ENCODE measurements at places on chromosomes 16 and 17. TPM values are rescaled to one million over a fixed set of nuclear protein-coding genes. Genes with fewer than 3 reads are reported as not detected.

DNA sequence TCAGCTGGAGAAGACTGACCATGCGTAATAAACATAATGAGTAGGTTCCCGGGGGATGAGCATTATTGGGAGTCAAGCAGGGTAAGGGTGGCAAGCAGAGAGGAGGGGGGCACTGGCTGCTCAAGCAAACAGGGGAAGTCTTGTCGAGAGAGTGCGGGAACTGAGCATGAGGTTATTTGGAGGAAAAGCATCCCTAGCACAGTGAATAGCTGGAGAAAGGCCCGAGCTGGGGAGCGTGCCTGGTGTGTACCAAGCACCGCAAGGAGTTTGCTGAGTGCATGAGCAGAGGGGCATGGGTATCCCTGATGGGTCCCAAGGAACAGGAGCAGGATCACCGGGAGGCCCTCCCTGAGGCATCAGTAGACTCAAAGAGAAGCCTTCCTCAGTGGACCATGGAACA is 17.2 kb downstream of the CYTH1 start:
- H3K36me3 ChIP-seq, result no peaks in the 10 kb centered on the region
- H3K27me3 ChIP-seq, result no peaks in the 10 kb centered on the region
- H3K4me3 ChIP-seq, result no peak overlapping the region
- DNase-seq, result no peak

DNA sequence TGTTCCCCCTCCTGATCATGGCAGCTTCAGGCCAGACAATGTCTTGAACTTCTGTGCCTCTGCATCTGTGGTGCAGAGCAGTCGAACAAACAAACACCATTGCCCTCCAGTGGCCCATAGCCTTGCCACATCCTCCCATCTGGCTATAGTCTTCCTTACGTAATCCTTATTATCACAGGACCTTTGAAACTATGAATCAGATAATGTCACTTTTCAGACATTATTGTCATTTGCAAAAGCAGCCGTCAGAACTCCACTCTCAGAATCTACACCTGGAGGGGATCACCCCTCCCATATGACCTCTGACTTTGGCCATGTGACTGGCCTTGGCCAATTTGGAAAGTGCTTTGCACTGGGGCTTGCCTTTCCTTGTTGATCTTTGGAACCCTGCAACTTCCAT is 387.3 kb downstream of the MAF start:
- peaks cover 3% of the 10 kb centered on the region for H3K4me1 ChIP-seq
- no peaks in the 10 kb centered on the region for H3K27me3 ChIP-seq
- no peak overlapping the region for H3K4me3 ChIP-seq
- no peak for DNase-seq

GRCh38 chr17:61345825-61346666 is 53.6 kb upstream of the TBX2 start:
- DNase-seq, result no peak
- no peaks in the 10 kb centered on the region for H3K27me3 ChIP-seq
- no peak overlapping the region for H3K27ac ChIP-seq
- no peak overlapping the region for H3K4me3 ChIP-seq
- H3K36me3 ChIP-seq, result no peaks in the 10 kb centered on the region

DNA sequence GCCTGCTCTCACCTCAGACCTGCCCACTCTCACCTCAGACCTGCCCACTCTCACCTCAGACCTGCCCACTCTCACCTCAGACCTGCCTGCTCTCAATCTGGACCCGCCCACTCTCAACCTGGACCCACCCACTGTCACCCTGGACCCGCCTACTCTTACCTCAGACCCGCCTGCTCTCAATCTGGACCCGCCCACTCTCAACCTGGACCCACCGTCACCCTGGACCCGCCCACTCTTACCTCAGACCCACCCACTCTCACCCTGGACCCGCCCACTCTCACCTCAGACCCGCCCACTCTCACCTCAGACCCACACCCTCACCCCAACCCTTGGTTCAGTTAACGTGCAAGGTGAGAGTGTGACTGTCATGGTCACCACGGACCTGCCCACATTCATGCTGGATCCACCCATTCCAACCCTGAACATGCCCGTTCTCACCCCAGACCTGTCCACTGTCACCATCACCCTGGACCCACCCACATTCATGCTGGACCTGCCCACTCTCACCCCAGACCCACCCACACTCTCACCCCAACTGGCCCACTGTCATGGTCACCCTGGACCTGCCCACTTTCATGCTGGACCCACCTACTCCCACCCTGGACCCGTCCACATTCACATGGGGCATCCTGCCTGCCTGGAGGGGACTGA is 31.2 kb upstream of the ENPP7 start:
- no peaks in the 10 kb centered on the region for H3K4me1 ChIP-seq
- no peaks in the 10 kb centered on the region for H3K36me3 ChIP-seq
- H3K27ac ChIP-seq, result no peak overlapping the region
- DNase-seq, result no peak

DNA sequence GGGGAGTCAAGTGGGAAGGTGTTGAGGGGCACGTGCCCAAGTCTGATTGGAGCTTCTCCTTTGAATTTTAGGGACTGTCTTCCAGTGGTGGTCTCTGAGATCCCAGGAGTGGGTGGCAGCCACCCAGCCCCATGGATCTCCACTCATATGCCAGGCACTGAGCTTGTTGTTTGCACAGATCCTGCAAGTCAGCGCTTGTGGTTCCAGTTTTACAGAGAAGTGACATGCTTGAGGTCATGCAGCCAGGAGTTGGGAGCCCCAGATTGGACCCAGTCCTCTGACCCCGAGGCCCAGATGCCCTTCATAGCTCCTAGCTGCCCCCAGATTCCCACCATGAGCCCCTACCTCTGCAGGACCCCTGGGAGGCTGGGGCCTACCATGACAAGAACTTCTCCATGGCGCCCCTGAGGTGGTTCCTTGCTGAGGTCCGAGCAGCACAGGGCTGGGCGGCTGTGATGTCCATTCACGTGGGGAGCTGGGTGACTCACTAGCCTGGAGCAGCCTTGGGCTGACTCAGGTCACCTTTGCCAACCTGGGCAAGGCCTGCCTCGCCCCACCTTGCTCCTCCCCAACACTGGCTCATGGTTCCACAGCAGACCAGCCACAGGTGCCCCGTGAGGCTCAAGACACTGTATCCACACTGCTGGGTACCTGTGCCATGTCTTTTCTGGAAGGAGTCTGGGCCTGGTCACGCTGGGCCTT is 47.4 kb downstream of the RAI1 start:
- no peaks in the 10 kb centered on the region for H3K36me3 ChIP-seq
- no peak for DNase-seq
- H3K27ac ChIP-seq, result no peak overlapping the region
- H3K4me3 ChIP-seq, result no peak overlapping the region
- no peaks in the 10 kb centered on the region for H3K27me3 ChIP-seq
- H3K4me1 ChIP-seq, result no peaks in the 10 kb centered on the region

DNA sequence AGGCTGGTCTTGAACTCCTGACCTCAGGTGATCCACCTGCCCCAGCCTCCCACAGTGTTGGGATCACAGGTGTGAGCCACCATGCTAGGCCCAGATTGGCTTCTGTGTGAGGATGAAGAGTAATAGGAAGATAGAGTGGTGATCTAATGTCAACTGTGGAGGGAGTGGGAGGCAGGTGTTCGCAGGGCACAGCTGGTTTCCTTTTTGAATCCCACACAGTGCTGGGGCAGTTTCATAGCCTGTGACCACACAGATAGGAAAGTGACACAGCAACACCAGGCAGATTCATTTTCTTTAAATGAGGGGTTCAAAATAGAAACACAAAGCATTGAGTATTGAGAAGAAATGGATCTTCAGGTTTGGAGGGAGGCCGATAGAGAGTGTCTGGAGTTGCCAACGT is 540.3 kb downstream of the WWOX start:
- no peaks in the 10 kb centered on the region for H3K36me3 ChIP-seq
- H3K27ac ChIP-seq, result no peak overlapping the region
- no peaks in the 10 kb centered on the region for H3K4me1 ChIP-seq

DNA sequence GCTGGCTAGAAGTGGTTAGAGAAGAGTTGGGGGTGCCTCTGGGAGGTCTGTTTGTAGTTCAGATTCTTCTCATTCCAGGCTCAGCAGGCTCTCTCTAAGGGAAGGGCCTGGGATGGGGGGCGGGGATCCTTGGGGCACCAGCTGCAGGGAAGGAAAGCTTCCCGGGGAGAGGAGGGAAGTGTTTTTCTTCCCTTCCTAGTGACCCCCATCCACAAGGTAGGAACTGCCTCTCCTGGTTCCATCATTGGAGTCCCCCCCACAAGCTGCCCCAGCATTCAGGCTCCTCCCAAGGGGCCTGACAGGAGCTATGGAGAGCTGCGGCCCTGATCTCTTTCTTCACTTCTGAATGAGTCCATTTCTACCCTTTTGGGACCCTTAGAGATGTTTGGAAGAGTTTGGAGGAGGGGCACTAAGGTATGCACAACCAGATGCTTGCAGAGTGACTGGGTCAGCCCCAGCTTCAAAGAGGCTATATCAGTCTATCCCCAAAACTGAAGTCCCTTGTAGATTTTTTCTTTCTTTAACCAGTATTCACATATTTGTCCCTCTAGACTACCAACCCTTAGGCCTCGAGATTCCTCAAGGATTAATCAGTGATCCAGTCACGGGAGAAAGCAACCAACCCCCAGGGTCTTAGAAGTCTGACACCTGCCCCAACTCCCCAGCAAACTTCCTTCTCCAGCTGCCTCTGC is 13.9 kb upstream of the FZD2 start:
- H3K4me1 ChIP-seq, result no peaks in the 10 kb centered on the region
- no peak overlapping the region for H3K4me3 ChIP-seq
- no peak for DNase-seq
- no peaks in the 10 kb centered on the region for H3K27me3 ChIP-seq

DNA sequence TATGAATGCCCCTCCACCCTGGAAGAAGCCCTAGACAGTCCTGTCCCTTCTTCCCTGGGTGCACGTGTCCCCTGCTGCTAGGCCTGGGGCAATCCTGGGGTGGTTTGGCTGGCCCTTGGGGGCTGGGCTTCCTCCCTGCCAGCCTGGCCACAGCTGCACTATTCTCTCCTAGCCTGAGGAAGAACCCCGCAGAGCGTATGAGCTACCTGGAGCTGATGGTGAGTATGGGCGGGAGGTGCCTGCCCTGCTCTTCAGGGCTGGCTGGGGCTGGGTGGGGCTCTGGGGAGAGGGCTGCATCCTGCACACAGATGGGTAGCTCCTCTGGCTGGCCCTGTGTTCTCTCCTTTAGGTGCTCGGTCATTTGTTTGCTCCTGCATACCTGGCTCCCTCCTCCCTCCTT is 28.8 kb downstream of the MAP2K3 start:
- H3K27ac ChIP-seq, result no peak overlapping the region
- no peaks in the 10 kb centered on the region for H3K4me1 ChIP-seq
- H3K27me3 ChIP-seq, result no peaks in the 10 kb centered on the region
- H3K36me3 ChIP-seq, result peaks cover 4% of the 10 kb centered on the region

DNA sequence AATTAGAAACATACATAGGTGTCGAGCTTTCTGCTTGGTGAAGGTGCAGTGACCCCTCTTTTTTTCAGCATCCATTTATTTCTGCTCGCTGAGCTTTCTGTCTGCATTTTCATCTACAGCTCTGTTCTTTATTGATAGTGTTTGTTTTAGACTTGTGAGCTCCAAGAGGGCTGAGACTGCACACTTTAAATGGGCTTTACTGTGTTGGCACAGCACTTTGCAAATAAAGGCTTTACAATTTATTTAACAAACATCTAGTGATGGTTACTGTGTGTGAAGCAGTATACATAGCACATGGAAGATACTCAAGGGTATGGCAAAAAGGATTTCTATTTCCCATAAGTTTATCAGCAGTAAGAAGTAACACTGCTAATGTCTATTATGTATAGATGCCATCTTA is 563.7 kb upstream of the HSBP1 start:
- H3K36me3 ChIP-seq, result no peaks in the 10 kb centered on the region
- no peak overlapping the region for H3K4me3 ChIP-seq
- H3K27me3 ChIP-seq, result no peaks in the 10 kb centered on the region
- DNase-seq, result no peak

- H3K36me3 ChIP-seq, result peaks cover 11% of the 10 kb centered on the region
- no peaks in the 10 kb centered on the region for H3K27me3 ChIP-seq
- H3K27ac ChIP-seq, result peak overlapping the region; percentile 33
- no peak overlapping the region for H3K4me3 ChIP-seq
Observed at GRCh38 chr17:8898126-8898525, 30.7 kb upstream of the PIK3R6 start.

- no peaks in the 10 kb centered on the region for H3K36me3 ChIP-seq
- H3K4me3 ChIP-seq, result no peak overlapping the region
- no peak overlapping the region for H3K27ac ChIP-seq
- H3K27me3 ChIP-seq, result no peaks in the 10 kb centered on the region
- H3K4me1 ChIP-seq, result no peaks in the 10 kb centered on the region
Observed at GRCh38 chr16:67091906-67092566, 17.7 kb upstream of the PHAF1 start.

DNA sequence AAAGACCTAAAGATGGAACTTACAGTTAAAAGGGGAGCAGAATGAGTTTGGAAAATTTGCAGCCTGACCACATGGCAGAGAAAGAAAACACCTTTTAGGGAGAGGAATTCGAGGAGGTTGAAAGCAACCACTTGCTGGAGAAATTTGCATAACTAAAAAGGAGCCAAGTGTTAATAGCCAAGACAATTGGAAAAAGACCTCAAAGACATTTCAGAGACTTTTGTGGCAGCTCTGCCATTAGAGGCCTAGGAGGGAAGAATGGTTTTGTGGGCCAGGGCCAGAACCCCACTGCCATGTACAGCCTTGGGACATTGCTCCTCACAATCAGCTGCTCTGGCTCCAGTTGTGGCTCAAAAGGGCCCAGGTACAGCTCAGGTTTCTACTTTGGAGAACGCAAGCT is 338.5 kb downstream of the UTP18 start:
- H3K4me1 ChIP-seq, result no peaks in the 10 kb centered on the region
- H3K36me3 ChIP-seq, result no peaks in the 10 kb centered on the region
- H3K4me3 ChIP-seq, result no peak overlapping the region
- no peaks in the 10 kb centered on the region for H3K27me3 ChIP-seq
- H3K27ac ChIP-seq, result no peak overlapping the region

DNA sequence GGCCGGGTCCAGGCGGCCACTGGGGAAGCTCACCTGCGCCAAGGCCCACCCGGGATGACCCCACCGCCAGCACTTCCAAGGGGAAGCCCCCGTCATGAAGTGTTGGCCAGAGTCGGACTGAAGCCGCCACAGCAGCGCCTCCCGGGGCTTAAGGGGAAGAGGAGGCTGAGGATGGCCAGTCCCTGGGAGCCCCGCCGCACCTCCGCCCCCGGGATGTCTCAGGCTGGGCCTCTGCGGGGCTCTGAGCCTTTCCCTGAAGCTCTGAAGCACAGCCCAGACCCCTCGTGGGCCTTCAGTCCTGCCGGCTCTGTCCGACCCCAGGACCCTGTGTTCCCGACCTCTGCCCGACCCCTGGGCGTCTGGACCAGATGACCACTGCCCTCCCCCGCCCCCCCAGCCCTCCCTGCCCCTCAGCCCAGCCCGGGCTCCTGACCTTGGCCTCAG is 42.8 kb upstream of the ACSF3 start:
- no peaks in the 10 kb centered on the region for H3K27me3 ChIP-seq
- no peaks in the 10 kb centered on the region for H3K36me3 ChIP-seq
- H3K4me1 ChIP-seq, result no peaks in the 10 kb centered on the region
- H3K4me3 ChIP-seq, result no peak overlapping the region
- H3K27ac ChIP-seq, result no peak overlapping the region

- no peaks in the 10 kb centered on the region for H3K36me3 ChIP-seq
- no peaks in the 10 kb centered on the region for H3K27me3 ChIP-seq
- H3K4me1 ChIP-seq, result no peaks in the 10 kb centered on the region
- DNase-seq, result no peak
- no peak overlapping the region for H3K4me3 ChIP-seq
- no peak overlapping the region for H3K27ac ChIP-seq
Observed at GRCh38 chr17:32110596-32110995, 31.7 kb upstream of the RHOT1 start.

Gene RCVRN
- polyA plus RNA-seq, result not detected

Gene SLC12A3
- not detected for polyA plus RNA-seq

Gene KRTAP2-3
- polyA plus RNA-seq, result not detected

Gene FOXO3B
- 2.4 TPM for polyA plus RNA-seq

Gene LMF1
- 19.4 TPM for polyA plus RNA-seq

Gene SLC22A31
- polyA plus RNA-seq, result 0.55 TPM

Gene TBC1D3G
- not detected for polyA plus RNA-seq

Gene TBC1D3C
- not detected for polyA plus RNA-seq

Gene P4HB
- 161 TPM for polyA plus RNA-seq

Gene SPATA22
- polyA plus RNA-seq, result not detected

Gene TNP2
- polyA plus RNA-seq, result not detected

Gene KRT28
- not detected for polyA plus RNA-seq

Measured in naive thymus-derived CD4-positive, alpha-beta T cell (primary cell).